Right renal pelvis (tissue), 4 donors: ENCODE measurements at places on chromosomes 3 and 15.

GRCh38 chr3:150172356-150172755 is 201.7 kb upstream of the PFN2 start:
- no peak for DNase-seq

GRCh38 chr15:47820747-47821319 is 103.5 kb downstream of the SEMA6D start:
- no peak for DNase-seq

- no peak for DNase-seq
These were observed 433.4 kb upstream of the CFAP20DC start for GRCh38 chr3:59483191-59483590.

- DNase-seq, result no peak
These were observed 8.4 kb downstream of the GATA2 start for GRCh38 chr3:128484404-128485281.

DNA sequence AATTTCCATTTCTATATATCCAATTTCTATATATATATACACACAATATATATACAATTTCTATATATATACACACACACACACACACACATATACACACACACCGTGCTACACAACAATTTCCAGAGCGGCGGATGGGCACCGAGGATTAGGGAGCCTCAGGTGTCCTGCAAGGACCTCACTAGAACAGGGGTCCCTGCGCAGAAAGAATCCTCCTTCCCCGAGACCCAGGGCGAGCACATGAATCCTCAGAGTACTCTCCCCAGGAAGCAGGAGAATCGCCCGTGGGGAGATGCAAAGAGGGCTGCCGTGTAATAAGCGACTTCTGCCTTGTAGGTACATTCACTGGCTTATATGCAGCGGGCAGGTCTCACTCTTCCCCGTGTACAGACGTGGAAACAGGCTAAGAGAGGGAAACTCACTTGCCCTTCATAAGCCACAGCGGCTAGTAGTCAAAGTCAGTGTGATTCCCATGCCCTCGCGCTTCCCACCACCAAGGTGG is 467 bp downstream of the PIF1 start:
- DNase-seq, result no peak

- DNase-seq, result no peak
These were observed 4.5 kb upstream of the PARP15 start for GRCh38 chr3:122572940-122573412.

- no peak for DNase-seq
These were observed 15.4 kb upstream of the RFC4 start for GRCh38 chr3:186821429-186822387.

GRCh38 chr3:144624656-144625055 is 653.0 kb downstream of the DIPK2A start:
- no peak for DNase-seq

DNA sequence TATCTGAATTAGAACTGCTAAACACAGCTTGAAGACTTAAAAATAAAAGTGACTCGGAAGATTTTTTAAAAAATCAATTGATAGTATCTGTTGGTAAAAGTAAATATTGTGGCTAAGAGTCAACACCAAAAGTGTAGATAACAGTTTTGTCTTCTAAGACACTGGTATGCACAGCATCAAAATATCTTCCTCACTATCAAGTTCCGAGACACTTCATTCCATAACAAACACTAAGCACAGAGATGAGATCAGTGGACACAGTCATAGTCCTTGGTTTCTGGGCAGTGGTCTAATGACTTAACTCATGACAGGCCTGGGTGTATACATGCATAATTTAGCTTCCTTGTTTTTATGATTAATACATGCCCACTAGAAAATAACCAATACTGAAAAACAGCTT is 63.2 kb downstream of the PXYLP1 start:
- no peak for DNase-seq

- DNase-seq, result no peak
These were observed 872 bp downstream of the DLEC1 start for GRCh38 chr3:38039899-38040261.

GRCh38 chr3:930866-931265 is 162.0 kb upstream of the CNTN6 start:
- no peak for DNase-seq
